ENCODE measurements at places on chromosomes 4 and X.

DNA sequence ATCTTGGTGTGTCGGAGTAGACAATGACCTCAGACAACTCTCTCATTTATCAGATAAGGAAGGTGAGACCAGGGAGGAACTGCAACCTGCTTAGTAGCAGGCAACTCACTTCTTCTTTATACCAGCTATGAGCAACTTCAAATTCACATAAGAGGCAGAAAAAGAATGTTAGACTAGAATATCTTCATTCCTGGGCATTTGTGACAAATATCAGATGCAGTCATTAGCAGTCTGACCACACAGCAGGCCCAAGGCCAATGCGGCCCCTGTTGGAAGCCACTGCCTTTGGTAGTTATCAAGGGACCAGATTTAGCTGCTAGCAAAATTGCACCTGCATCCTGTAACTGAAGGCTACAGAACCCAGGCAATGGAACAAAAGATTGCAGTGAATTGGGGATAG, 219.2 kb upstream of the RASGEF1B start:
- DNase-seq, result no peak

GRCh38 chrX:103177556-103177955, 37.4 kb upstream of the BEX4 start:
- no peak for DNase-seq

GRCh38 chr4:146975527-146975926, 29.9 kb upstream of the TTC29 start:
- no peak for DNase-seq

DNA sequence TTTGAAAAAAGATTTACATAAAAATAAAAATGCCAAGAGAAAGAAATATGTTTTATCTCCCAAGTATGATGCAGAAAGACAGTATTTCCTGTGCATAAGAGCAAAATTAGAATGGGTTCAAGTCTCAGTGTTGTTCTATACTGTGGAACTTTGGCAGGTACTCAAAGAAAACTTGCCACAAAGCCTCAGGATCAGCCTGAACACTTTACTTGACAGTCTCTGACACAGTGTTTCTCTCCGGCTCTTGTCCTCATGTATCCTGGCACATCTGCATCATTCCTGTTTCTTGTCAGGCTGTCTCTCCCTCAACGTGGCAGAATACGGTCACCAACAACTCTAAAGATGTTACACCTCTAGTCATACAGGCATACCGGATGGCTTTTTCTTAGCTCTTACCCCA, 273.7 kb downstream of the ARHGAP24 start:
- DNase-seq, result no peak

GRCh38 chr4:108203377-108203776, 34.6 kb upstream of the LEF1 start:
- no peak for DNase-seq

DNA sequence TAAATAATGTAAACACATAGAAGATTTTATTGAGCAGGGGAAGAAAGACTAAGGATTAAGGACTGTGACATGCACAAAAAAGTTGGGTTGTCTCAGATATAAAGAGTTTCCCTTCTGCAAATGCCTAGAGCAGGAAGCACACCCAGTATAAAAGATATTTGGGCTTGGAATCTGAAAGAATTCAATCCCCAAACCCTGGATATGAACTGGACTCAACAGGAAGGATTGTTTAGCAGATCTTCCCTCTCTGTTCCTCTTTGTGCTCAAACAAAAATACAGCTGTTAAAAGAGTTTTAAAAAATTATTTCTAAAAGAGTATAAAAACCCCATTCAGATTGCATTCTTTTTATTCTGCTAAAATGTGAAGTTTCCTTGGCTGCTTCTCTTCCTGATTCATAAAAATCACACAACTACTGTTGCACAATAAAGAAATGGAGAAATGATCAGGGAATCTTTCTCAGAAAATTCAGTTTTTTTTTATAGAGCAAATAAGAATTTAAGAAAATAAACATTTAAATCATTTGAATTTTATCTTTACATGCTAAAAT, 71.4 kb downstream of the PDLIM5 start:
- no peak for DNase-seq

DNA sequence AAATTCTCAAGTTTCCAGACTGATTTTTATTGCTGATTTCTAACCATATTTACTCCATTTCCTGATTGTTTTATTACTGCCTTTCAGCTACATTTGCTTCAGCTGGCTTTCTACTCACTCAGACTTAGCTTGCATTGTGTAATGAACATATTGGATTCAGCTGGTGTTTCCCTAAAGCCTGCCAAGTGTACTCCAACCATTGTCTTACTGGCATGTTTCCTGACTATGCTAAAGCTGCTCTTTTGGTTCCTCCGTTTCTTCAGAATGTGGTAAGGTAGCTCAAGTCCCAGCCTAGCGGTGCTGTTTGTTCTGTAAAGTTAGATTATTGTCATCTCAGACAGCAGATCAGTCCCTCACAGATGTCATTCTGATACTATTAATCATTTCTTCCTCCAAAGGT, 53.1 kb upstream of the GLRA2 start:
- DNase-seq, result no peak

GRCh38 chrX:69172937-69173336, 7.7 kb upstream of the PJA1 start:
- no peak for DNase-seq

DNA sequence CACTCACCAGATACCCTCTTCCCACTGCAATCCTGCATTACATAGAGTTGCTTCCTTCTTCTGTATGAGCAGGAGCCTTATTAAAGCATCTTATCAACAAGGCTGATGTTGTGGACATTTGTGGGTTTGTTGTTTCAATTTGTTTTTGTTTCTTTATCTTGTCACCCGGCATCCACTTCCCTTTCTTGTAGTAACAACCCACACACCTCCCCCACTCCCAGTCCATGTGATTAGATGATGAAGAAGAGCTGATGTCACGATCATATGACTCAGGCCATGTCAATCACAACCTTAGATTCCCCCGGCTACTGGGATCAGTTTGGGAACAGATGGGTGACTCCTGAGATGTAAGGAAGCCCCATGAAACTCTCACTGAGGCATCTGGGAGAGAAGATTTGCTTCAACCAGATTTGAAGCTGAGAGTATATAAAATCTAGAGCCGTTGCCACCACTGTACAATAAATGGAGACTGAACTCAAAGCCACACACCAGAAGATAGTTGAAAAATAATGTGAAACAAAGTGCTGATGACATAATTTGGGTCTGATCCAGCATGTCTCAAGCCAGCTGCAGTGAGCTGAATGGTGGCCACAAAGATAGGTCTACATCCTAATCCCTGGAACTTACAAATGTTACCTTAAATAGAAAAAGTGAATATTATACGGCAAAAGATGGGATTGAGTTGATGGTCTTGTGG, 34.1 kb upstream of the SRD5A3 start:
- no peak for DNase-seq

GRCh38 chr4:21554066-21554465, 394.5 kb downstream of the KCNIP4 start:
- DNase-seq, result no peak

DNA sequence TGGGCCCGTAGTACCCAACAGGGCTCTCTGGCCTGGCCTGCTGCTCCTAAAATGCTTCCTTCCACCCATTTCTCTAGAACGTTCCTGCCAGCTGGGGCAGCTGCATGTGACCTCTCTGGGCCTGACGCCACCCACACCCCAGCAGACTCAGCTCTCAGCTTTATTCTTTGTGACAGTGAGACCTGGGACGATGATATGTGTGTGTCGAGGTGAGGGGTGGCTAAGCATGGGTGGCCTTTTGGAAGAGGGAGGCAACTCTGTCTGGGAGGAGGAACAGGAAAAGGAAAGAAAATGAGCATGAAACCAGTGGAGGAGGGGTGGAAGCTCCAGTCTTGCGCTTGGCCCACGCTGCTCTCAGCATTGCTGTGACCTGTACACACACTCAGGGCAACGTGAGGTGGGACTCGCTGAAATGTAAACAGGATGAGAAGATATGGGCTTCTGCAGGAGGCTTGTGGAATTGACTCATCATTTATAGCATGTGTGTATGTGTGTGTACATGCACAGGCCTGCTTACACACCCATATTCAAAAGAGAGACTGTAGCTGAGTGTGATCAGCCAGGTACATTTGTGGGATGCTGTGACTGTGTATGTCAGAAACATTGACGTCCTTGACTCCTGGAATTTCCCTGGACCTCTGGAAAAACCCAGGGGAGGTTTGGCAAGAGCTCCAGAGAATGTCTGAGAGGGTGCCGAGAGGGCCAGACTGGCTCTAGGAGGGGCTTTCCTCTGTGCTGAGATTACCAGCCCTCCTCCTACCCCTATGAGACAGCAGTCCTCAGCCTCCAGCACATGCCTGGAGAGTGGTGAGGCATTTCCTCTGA, 137.9 kb downstream of the PJA1 start:
- no peak for DNase-seq

GRCh38 chr4:3288571-3289094, 4.2 kb upstream of the RGS12 start:
- no peak for DNase-seq

GRCh38 chrX:5586726-5587125, 641.9 kb downstream of the NLGN4X start:
- no peak for DNase-seq

GRCh38 chr4:87179751-87180150, 40.7 kb downstream of the KLHL8 start:
- no peak for DNase-seq

GRCh38 chrX:31832263-31832662, 760.4 kb upstream of the FTHL17 start:
- no peak for DNase-seq

GRCh38 chr4:103032574-103032973, 13.1 kb upstream of the SLC9B1 start:
- DNase-seq, result no peak

DNA sequence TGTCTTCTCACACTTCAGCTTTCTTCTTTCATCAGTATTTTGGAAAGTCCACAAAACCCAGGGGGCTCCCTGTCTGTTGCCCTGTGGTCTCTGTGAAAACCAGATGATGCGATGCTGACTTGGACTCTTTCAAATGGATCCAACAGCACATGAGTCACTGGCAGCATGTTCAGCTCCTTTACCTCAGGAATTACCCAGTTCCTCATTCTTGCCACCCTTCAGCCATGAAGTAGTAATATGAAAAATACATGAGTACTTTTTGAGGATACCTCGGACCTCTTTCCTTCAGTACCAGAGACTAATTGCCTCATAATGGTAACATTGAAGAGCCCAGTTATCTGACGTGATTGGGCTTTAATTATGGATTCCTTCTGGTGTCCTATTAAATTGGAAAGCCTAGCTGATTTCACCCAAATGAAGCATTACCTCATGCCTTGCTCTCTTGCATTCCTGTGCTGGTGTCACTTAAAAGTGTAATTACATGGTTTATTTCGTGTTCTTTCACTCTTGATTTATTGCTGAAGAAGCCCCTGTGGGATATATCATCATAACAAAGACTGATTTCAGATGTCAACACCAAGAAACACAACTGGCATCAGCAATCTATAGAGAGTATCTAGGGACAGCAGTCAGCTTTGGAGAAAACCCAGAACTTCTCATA, 63.4 kb downstream of the NFKB1 start:
- DNase-seq, result no peak

DNA sequence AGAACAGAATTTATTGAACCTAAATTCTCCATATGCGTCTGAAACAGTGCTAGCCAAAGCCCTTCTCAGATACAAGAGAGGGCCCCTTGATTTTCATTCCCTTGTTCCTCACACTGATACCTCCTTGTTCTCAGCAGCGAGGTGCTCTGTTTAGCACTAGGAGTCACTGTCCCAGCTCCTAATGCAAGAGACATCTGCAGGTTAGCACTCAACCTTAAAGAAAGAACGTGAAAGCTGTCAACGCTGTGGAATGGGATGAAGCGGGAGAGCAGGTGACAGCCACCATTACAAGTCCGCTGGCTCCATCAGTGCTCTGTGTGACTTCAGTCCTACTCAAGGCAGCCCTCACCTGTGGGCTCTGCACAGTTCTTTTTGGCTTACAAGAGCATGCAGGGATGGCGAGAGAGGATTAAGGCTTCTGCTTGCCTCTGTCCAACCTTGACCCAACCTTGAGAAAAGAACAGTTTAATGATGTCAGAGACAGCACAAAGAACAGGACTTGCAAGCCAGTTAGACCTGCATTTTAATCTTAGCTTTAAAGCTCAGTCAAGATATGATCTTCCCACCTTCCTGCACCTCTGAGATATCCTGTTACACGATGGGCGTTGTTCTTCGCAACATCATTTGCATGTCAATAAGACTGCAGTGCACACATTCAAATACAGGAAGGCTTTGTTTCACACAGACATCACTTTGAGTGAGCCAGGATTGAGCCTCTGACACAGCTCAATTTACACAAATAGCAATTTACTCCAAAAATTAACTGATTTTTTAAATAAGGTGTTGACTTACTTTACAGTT, 95.1 kb downstream of the ARSF start:
- no peak for DNase-seq

DNA sequence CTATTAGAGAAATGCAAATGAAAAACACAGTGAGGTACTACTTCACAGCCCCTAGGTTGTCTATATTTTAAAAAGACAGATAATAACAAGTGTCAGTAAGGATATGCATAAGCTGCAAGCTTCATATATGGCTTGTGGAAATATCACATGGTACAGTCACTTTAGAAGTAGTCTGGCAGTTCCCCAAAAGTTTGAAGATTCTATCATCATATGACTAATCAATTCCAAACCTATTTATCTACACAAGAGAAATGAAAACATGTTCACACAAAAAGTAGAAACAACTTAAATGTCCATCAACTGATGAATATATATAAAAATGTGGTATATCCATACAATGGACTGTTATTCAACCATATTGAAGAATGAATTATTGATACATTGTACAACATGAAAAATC, 185.8 kb upstream of the STK26 start:
- no peak for DNase-seq

DNA sequence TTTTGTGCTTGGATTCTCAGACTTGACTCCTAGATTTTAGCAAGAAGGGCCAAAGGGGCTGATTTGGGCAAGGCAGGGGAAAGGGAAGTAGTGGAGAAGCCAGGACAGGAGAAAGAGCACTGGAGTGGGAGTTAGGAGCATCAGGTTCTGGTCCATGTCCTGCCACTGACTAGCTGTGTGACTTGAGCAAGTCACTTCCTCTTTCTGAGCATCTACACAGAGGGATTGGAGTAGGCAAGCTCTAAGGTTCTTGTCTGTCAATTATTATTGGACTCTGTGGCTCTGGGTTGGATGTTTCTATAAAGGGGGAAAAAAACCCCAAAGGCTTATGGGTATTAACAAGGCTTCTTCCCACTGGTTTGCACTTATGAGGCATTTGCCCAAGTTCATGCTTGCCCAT, 24.4 kb downstream of the PLAC1 start:
- DNase-seq, result no peak

DNA sequence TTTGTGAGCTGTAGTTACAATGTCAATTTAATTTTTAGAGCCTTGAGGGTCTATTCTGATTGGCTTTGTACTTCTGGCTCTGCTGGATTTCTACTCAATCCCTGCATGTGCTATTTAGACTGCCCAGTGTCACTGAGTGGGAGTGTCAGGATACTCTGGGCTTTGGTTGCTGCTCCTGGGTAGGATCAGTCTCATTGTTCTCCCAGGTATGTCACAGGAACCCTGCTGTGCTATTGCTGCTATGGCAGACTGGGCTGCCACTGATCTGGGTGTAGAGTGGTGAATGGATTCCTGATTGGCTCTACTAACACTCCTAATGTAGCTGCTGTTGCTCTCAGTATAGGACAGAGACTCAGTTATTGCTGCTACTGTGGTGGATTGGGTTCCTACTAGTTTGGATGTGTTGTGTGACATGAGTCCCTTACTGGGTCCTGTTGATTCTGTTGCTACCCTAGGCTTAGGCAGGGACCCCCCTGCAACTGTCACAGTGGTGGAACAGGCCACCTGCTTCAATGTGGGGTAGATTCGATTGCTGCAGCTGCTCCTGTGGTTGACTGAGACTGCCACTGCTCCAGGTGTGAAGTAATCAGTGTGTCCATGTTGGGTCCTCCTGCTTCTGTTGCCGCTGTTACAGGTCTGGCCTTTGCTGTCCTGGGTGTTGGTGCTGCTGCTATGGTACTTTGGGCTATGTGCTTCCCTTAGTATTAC, 707.8 kb upstream of the AMOT start:
- no peak for DNase-seq
